A673 (cell line): ENCODE measurements at places on chromosomes 7 and 10. TPM values are rescaled to one million over a fixed set of nuclear protein-coding genes. Genes with fewer than 3 reads are reported as not detected.

DNA sequence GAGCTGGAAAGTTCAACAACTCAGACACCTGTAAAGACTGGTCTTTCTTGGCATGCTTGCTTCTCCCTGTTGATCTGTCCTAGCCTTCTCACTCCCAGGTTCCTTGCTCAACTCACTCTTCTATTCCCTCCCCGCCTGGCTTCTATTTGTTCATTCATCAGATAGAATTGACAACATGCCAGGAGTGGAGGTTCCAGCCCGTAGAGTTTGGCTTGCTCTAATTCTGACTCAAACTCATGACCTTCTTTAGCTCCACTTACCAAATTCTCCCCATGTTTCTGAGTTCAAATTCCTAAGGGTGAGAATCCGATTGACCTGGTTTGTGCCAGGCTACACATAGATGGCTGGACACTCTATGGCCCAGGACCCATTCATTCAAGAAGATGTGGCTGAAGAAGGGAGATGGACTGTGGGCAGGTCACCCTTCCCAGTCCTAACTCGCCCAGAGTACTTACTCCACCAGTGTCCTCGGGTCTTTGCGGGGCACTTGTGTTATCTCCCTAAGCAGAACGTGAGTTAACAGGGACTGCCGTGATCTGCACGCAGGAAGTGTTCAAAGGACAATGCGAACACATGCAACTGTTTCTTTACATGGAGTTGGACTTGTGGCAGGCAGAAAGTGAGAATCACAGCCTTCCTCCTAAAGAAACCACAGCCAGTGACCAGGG lies 4.0 kb upstream of the TMEM236 start:
- DNase-seq, result no peak

DNA sequence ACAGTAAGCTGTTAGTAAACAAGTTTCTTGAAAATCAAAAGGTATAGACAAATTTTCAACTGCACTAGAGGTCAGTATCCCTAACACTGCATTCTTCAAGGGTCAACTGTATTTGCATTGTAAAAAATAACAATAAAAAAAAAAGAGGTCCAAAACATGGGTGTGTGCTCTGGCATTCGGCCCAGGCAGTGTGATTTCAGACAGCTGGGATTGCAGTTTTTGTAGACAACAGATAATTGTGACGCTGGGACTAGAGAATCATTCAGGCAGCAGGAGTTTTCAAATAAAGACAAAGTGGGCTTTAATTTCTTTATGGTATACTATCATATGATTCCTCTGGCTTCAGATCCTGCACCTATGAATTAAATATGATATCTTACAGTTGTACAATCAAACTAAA lies 543.2 kb upstream of the SEMA3D start:
- no peak for DNase-seq

GRCh38 chr10:20855398-20856038 lies 41.6 kb downstream of the NEBL start:
- DNase-seq, result peak; percentile 68

DNA sequence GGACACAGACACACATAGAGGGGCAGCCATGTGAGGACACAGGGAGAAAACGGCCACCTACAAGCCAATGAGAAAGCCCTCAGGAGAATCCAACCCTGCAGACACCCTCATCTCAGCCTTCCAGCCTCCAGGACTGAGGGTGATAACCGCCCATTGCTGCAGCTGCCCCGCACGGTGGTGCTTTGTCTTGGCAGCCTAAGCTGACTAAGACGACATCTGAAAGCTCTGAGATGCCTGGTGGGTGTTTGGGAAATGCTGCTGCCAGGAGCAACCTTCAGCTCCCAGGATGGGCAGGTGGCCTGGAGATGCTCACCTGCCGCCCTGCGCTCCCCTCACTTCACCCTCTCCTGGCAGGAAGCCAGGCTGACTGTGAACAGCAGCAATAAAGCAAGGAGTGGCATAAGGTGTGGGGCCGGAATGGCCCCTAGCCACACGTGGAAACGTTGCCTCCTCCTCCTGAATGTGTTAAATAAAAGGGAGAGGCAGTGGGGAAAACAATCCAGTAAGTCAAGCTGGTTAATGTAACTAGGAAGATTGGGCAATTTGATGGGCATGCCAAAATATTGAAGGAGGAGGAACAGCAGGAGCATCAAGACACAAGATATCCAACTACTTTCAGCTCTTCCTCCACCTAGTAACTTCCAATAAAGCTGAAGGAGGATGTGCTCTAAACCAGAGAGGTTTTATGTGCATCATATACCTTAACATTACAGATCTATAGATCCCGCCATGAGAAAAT lies 121.5 kb downstream of the TNS3 start:
- no peak for DNase-seq

GRCh38 chr10:104032144-104032775 lies 53.4 kb downstream of the COL17A1 start:
- no peak for DNase-seq

DNA sequence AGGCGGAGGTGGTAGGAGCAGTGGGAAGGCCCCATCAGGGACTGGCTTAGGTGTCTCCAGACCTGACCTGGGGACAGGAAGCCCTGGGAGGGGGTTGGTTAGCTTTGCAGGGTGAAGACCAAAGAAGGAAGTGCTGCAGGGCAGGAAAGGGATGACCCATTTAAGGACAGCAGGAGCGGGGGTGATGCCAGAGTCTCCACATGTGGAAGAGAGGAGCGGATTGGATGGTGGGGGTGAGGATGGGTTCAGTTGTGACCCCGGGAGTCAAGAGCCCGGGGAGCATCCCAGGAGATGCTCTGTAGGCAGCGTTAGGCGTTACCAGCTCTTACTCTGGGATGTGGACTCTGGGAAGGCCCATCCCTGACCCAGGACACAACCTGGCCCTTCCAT lies 3.1 kb upstream of the LDB3 start:
- DNase-seq, result no peak

DNA sequence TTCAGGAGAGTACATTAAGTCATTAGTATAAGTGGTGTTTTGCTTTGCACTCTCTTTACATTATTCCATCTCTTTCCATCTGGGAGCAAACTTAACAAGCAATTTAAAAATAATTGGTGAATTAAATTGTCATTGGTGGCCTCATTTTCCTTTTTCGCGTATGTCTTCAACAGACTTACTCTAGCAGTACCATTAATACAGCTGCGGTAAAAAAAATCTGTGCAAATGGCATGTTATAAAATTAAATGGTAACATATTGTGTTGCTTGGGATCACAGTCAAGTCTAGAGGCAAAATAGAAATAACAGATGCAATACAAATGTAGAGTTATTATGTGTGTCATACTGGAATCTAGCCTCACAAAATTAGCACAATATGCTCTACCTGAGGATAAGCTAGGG lies 322.4 kb downstream of the PCDH15 start:
- no peak for DNase-seq

GRCh38 chr10:65550761-65551160 lies 1375.1 kb upstream of the LRRTM3 start:
- DNase-seq, result no peak

The RALA gene
- 33.9 and 36.3 TPM in 2 replicates for total RNA-seq

The RPEL1 gene
- total RNA-seq, result not detected in 2 replicates

- DNase-seq, result no peak
Observed at GRCh38 chr10:71727105-71727737, 7.6 kb upstream of the C10orf105 start.

DNA sequence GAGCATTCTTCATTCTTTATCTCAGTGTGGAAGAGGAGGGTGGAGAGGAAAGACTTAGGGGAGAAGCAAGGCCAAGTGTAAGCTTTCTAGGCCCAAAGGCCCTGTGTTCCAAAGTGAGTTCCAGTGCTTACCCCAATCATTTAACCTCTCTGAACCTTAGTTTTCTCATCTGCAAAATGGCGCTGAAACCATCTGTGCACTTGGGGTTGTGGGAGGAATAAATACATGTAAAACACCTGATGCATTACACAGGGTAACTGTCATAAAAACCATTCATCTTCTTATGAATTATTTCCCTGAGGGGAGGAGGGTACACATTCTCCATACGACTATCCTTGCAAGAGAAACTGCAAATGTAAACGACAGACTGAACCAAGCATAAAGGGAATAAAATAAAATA lies 19.0 kb downstream of the PIK3AP1 start:
- no peak for DNase-seq

The LIPK gene
- not detected in 2 replicates for total RNA-seq

DNA sequence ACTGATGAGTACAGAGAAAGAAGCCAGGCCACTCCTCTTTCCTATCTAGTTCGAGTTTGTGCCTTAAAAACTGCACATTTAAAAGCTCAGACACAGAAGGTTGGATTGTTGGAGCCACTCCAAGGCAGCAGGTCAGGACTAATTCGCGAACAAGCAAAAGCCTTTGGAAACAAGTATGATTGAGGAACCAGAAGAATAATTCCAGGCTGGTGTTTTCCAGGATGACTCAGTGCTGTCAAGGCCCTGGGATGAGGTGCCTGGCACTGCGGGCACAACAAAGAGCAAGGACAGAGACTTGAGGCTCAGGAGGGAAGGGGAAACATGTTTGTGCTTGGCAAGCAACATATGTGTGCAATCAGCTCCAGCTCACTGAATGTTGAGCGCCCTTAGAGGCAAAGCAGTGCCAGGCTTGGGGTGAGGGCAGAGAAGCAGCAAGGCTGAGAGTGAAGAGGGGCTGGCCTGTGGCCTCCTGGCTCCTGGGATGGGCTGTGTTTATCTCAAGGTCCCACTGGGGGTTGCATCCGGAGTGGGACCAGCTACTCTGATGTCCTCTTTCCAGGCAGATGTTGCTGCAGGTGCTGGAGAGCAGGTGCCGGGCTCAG lies 44.1 kb downstream of the VSTM4 start:
- DNase-seq, result no peak

DNA sequence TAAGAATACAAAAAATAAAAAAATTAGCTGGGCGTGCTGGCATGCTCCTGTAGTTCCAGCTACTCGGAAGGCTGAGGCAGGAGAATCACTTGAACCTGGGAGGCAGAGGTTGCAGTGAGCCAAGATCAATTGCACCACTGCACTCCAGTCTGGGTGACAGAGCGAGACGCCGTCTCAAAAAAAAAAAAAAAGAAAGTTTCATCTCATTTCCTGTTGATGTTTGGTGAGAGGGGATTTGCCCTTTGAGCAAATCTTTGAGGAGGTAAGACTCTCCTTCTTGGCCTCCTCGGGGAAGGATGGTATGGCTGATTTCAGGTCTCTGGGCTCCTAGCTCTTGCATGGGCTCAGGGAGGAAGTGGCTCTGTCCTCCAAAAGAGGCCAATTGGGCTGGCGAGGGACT lies 3.6 kb upstream of the GRID2IP start:
- DNase-seq, result no peak

The MSANTD7 gene
- total RNA-seq, result 19.1 and 20.3 TPM in 2 replicates

- no peak for DNase-seq
Observed at GRCh38 chr7:103784646-103785286, 204.7 kb downstream of the RELN start.

DNA sequence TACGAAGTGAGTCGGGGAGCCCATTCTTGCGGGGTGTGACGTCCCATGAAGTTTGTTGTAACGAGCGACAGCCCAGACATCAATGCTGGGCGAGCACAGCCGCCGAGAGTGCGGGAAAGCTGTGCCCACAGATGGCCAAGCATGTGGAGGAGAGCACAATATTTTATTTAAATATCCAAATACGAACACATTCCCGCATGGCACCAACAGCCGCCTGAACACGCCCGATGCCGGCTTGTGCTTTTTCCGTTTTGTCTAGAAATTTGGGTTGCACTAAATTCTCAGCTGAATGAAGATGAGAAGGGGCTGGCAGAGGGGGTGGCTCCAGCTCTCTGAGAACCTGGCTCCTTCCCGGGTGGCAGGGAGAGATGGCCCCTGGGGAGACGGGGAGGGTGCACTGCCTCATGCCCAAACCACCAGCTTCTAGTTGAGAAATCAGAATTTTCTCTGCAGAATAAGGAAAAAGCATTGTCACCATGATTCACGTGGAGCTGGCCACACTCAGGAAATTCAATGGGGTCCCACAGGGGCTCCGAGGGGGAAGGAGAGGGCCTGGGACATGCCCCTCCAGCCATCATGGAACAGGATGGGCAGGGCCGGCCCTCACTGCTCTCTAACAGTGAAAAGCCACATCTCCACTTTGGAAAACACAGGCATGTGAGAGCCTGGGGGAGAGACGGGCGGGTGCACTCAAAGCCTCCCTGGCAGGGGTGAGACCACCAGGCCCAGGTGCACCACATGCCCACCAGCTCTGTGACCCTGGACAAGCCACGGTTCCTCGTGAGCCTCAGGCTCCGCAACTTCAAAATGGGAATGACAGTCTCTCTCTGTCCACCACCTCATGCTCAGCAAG lies 48.3 kb downstream of the EBF3 start:
- no peak for DNase-seq
